ENCODE measurements at places on chromosomes 5 and 9.

DNA sequence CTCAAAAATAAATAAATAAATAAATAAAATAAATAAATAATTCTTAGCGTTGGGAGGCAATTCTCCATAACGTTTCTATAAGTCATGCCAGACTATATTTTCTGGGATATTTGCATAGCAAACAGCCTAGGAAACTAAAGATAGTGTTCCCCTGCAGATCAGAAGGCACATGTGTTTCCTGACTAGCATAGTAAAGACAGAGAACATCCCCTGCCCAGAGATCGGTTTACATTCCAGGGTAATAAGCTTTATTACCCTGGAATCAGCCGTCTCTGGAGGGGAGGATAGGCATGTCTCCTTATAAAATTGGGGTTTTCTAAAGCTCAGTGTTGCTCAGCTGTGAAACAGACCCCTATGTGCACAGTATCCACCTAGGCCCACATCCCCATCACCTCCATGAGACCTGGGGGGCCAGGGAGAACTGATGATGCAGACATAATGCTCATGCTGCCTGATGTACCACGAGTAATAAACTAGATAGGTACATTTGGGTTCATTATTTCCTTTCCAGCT lies 36.9 kb upstream of the IFNK start:
- DNase-seq: no peak

- no peak for DNase-seq
Observed at GRCh38 chr9:22084336-22085035, 75.4 kb upstream of the CDKN2B start.

DNA sequence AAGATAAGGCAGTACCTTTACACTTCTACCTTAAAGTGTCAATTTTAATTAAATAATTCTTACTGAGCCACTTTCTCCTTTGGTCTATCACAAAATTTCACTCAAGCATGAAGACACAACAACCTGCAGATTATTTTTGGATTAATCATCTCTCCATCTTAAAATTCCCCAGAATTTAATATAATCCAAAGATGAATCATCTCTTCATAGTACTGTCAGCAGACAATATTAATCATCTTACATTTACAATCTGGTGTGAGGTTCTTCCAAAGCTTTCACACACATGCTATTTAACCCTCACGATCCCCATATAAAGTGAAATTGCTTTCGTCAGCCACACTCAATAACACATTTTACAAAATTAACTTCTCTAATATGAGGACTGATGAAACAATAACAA lies 43.0 kb downstream of the LHFPL2 start:
- no peak for DNase-seq

DNA sequence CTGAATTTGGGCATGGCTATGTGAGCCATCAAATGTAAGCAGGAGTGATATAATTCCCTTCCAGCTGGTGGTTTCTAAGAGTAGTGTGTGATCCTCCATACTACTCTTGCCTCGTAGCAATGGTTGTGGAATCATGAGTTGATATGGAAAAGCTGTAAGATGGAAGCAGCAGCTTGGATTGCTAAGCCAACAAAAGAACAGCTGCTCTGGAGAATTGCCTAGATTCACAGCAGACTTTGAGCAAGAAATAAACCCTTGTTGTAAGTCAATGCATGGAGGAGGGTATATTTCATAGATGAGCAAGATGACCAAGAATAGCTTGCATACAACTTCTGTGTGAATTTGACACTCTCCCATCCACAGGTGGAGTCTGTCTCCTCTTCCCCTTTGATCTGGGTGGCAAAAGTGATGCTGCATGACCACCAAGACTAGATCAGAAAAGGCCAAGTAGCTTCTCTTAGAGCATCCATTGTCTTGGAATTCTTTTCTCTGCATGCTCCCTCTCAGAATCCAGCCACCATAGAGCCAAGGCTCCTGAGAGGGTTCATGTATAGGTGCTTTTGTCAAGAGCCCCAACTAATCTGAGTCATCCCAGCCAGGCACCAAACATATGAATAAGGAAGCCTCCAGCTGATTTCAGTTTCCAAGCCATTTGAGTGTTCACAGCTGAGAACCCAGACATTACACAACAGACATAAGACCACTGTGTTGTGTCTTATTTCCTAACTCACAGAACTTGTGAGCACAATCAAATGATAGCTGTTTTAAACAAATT lies 79.0 kb downstream of the PRLR start:
- no peak for DNase-seq

DNA sequence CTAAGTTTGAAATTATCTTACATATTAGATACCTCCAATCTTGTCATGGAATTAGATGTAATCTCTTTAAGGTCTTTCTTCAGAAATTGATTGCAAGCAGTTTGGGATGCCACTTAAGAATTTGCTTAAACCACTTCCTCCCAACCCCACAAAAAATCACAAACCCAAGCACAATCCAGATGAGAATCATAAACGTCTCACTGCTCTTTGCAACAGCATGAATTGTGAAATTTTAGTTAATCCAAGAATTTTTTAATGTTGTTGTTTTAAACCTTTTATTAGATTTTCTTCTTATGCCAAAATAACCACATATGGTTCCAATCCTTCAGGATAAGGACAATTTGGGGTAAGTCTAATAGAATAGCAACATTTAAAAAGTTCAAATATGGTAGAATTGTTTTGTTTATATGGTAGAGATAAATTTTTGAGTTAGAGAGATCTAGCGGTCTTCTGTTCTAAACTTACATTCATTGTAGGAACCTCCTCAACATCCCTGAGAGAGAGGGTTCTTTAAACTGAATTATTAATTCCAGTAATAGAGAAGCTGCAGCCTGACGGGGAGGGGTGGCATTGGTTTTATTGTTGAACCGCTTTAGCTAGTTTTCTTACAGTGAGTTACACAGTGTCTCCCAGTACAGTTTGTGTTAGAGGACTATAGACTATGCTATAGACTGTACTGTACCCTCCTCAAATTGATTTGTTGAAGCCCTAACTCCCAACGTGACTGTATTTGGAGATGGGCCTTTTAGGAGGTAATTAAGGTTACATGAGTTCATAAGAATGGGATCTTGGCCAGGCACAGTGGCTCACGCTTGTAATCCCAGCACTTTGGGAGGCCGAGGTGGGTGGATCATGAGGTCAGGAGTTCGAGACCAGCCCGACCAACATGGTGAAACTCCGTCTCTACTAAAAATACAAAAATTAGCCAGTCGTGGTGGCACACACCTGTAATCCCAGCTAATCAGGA lies 24.8 kb upstream of the IL6ST start:
- no peak for DNase-seq

GRCh38 chr9:94080249-94080648 lies 4.0 kb upstream of the PTPDC1 start:
- DNase-seq: no peak

DNA sequence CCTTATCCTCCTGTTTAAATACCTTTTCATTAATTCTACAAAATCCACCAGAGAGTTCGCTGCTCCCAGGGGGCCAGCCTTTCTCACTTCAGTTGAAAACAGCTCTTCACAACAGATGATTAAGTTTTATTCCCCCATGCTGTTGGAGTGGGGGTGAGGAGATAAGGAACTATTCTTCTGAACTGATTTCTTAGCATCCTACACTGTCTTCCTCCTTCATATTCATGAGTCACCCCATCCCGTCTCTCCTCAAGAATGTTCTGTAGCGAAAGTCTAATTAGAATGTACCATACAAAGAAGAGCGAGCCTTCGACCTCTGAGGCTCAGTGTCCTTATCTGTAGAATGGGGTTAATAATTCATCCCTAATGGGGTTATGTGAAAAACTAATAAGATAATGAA lies 138.0 kb downstream of the PIK3R1 start:
- DNase-seq: no peak

Data from frontal cortex (tissue), 4 donors.